ENCODE measurements at places on chromosomes 3 and 15. TPM values are rescaled to one million over a fixed set of nuclear protein-coding genes. Genes with fewer than 3 reads are reported as not detected.

Gene PCSK6
- 20.9 TPM for total RNA-seq

GRCh38 chr3:17931131-17931530 is 188.7 kb upstream of the TBC1D5 start:
- no peak for DNase-seq

DNA sequence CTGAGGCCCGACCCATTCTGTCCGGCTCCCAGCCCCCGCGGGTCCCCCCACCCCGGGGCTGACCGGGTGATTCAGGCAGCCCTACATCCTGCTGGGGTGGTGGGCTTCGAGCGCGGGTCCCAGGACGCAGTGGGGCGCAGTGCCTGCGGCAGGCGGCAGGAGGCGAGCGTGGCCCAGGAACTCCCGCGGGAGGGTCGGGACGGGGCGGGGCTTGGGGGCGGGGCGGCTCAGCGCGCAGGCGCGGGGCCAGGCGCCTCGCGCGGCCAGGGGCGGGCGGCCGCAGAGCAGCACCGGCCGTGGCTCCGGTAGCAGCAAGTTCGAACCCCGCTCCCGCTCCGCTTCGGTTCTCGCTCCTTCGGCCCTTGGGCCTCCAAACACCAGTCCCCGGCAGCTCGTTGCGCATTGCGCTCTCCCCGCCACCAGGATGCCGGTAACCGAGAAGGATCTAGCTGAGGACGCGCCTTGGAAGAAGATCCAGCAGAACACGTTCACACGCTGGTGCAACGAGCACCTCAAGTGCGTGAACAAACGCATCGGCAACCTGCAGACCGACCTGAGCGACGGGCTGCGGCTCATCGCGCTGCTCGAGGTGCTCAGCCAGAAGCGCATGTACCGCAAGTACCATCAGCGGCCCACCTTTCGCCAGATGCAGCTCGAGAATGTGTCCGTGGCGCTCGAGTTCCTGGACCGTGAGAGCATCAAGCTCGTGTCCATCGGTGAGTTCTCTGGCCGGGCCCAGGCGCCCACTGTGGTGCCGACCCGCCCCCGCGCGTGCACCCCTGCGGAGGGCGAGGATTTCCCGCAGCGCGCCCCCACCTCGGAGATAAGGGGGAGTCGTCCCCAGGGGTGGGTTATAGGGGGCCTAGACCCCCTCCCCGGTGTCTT is at the start of gene FLNB:
TSS of gene FLNB (plus strand) at position 282 of the 885 bp plus-strand sequence. CDS start at position 425, 143 bp downstream.
- DNase-seq = peak; percentile 30

GRCh38 chr3:52061121-52061910 is 4.9 kb upstream of the DUSP7 start:
- DNase-seq = no peak

- no peak for DNase-seq
These were observed 121.3 kb downstream of the RPLP1 start for GRCh38 chr15:69573815-69574475.

GRCh38 chr3:99114565-99115291 is 213.2 kb upstream of the DCBLD2 start:
- no peak for DNase-seq

DNA sequence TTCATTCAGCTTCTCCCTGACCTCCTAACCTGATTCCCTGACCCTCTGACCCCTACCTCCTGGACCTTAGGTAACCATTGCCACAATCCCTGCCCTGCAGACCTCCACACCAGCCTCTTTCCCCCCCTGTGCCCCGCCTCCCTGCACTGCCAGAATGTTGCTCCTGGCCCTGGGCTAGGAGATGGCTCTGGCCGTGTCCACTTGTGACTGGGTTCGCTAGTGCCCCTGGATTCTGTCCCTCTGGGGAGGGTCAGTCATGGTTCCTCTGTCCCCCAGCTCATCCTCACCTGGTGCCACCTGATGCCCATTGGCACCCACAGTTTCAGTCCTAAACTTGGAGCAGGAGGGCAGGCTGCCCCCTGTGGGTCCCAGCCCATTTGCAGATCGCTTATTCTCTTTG is 56.2 kb upstream of the PRR23E start:
- no peak for DNase-seq

DNA sequence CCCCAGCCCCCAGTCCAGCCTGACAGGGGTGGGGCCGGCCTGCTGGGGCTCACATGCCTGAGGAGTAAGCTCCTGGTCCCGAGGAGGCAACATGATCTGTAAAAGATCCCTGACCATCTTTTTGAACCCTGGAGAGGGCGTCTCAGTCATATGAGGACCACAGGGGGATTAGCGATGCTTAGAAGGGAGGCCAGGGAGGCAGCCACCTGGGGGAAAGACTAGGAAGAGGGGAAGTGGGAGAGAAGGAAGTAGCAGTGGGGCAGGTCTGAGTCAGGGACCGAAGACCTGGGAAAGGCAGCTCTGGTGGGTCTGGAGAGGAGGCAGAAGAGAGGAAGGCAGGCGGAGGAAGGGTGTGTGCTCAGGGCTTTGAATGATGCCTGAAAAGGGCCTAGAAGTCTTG is 18.9 kb downstream of the PIF1 start:
- DNase-seq = no peak

Gene SATB1
- 44.9 TPM for total RNA-seq

GRCh38 chr3:139427283-139428060 is 38.0 kb upstream of the COPB2 start:
- DNase-seq = peak; percentile 41

Gene CLDN18
- total RNA-seq = not detected

Gene FGD5
- total RNA-seq = 14.9 TPM

DNA sequence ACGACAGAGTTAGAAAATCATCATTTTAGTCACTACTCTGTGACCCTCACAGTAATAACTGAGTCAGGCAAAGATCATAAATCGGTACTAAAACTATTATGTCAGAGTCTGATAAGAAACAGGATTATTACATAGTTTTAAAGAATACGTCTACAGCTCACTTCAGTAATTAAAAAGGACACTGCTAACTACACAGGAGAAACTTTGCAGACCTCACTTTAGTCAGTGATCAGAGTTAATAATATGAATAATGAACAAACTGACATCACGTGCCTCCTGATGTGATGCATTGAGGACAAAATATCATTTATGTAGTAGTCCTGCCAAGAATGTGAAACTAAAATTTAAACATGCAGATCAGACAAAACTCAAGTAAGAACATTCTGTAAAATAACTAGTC is 162.2 kb downstream of the PCCB start:
- no peak for DNase-seq

- DNase-seq = peak; percentile 49
These were observed 63.3 kb upstream of the SEC61A1 start for GRCh38 chr3:127988770-127989557.

DNA sequence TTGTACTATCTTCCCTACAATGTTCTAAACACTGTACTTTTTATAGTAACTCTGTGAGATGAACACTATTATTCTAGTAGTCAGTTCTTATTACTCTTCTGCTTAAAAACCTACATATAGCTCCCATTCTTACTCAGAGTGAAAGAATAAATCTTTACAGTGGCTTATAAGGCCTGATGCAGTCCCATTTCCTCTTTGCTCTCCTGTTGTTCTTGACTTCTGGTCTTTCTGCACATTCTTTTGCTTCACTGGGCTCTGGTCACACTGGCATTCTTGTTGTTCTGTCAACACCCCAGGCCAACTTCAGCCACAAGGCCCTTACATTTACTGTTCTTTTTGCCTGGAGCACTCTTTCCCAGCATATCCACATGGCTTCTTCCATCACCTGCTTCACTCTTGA is 58.2 kb upstream of the TP63 start:
- DNase-seq = no peak

Gene AHSG
- total RNA-seq = not detected

DNA sequence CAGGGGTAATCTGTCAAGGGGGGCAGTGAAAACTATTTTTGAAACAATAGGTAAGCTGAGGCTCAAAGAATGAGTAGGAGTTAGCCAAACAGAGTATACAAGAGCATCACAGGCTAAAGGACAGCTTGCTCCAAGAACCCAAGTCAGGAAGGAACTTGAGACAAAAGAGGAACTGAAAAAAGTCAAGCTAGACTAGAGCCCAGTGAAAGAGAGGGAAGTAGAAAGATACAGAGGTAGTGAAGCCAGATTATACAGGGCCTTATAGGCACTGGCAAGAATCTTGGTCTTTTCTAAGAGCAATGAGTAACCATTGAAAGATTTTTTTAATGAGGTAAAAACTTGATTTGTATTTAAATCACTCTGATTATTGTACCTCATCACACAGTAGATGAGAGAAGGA is 69.9 kb downstream of the FILIP1L start:
- no peak for DNase-seq

Gene LMAN1L
- 0.20 TPM for total RNA-seq

Gene GPR149
- total RNA-seq = not detected

- DNase-seq = no peak
These were observed 101.8 kb downstream of the SEMA5B start for GRCh38 chr3:122925756-122926155.

DNA sequence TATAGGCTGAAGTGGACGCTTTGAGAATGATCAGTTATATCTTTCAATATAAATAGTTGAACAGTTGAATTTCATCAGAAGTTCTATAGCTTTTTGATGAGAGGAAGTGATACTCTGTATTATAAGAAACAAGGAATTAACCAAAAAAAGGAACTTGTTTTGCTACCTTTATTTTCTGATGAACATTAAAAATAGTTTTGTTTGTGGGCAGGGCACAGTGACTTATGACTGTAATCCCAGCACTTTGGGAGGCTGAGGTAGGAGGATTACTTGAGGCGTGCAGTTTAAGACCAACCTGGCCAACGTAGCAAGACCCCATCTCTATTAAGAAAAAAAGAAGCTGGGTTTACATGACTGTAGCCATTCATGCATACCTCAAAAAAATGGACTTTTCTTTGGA is 16.7 kb downstream of the BLOC1S6 start:
- no peak for DNase-seq

Gene ST8SIA2
- 3.2 TPM for total RNA-seq

DNA sequence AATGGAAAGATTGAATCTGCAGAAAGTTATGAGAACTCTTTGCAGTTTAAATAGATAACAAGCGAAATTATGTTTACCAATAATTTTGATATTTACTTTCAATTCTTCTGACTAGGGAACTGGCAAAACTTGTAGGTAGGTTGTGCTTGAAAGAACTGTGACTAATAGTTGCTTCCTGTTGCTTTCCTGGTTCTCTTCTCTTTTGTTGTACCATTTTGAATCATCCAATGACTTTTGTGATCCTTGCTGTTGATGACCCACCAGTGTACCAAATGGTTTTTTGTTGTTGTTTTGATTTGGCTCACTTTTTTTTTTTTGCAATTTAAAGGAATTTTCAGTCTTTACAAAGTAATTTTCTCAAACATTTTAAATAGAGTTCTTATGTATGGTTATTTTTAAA is 64.9 kb upstream of the DCBLD2 start:
- no peak for DNase-seq

- no peak for DNase-seq
These were observed 251.9 kb downstream of the IGSF11 start for GRCh38 chr3:118782755-118783202.

Gene ARHGEF26
- total RNA-seq = 13.8 TPM

DNA sequence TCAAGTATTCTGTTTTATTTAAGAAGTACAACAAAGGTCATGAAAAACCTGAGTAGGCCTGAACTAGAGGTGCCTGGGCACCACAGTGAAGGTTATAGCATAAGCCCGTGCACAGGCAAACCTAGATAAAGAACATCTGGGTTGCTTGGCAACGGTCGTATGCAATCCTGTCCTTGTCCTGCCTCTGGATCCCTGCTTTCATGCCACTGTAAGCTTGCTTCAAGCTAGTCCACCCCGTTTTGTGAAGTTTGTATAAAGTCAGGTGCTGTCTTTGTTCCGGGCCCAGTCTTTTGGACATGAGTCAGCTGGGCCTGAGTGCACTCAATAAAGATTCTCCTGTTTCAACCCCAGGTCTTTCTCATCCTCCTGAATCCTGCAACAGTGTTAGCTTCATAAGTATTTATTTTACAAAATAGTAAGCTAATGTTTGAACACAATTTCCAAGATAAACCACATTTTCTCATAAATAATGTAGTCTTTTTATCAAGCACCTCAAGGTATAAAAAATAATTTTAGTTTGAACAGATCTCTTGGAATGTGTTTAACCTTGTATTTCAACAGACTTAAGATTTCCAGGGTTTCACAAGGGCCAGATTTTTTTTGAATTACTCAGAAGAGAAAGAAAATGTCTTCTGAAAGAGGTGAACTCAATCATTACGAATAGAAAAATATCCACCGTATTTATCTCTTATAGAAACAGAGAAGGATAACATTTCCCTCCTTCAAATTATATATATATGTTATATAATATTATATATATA is 14.3 kb upstream of the SLC9C1 start:
- DNase-seq = peak; percentile 16

DNA sequence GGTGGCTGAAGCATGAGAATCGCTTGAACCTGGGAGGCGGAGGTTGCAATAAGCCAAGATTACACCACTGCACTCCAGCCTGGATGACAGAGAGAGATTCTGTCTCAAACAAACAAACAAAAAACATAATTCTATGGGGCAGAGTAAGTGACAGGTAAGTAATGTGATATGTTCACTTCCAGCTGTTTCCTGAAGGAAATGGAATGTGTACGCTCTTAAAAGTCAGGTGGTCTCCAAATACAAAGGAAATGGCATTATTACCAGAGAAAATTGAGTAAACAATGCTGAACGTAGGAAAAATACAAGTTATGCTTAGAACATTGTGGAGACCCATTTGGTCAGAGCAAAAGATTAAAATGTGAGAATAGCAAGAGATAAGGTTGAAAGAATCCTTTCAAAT is 278.5 kb downstream of the SCAPER start:
- no peak for DNase-seq

Gene SLC28A2
- not detected for total RNA-seq

DNA sequence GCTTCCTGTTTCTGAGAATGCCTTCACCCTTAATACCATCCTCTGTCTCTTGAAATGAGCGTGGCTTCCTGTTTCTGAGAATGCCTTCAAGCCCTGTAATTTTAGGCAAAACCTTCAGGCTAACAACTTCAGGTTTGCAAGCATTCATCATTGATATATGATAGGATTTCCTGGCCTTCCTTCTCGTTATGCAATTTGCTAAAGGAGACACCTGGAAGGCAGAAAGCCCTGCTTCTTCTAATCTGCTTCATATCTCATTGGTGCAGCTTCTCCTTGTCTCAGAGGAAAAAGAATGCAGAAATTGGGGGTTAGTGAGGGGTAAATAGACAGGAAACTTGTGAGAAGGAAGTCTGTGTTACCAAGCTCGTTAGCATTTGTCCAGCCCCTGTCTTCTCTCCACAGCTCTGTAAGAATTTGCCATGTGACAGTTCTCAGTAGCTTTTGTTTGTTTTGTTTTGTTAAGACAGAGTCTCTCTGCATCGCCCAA is 7.3 kb downstream of the ARL6IP5 start:
- no peak for DNase-seq

All from skin of body (tissue), 3 donors.